ENCODE measurements at places on chromosomes 11 and 22.

DNA sequence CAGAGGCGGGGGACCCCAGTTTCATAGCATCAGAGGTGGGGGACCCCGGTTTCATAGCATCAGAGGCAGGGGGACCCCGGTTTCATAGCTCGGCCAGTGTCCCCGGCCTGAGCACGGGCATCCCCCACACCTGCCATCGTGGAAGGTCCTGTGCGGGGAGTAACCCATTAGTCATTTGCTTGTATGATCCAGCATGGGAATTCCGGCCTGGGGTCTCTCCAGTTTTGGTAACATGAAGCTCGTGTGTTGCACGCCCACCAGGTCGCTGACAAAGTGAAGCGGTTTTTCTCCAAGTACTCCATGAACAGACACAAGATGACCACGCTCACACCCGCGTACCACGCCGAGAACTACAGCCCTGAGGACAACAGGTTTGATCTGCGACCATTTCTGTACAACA is 29.0 kb upstream of the KRTAP5-7 start:
- DNase-seq, result no peak

DNA sequence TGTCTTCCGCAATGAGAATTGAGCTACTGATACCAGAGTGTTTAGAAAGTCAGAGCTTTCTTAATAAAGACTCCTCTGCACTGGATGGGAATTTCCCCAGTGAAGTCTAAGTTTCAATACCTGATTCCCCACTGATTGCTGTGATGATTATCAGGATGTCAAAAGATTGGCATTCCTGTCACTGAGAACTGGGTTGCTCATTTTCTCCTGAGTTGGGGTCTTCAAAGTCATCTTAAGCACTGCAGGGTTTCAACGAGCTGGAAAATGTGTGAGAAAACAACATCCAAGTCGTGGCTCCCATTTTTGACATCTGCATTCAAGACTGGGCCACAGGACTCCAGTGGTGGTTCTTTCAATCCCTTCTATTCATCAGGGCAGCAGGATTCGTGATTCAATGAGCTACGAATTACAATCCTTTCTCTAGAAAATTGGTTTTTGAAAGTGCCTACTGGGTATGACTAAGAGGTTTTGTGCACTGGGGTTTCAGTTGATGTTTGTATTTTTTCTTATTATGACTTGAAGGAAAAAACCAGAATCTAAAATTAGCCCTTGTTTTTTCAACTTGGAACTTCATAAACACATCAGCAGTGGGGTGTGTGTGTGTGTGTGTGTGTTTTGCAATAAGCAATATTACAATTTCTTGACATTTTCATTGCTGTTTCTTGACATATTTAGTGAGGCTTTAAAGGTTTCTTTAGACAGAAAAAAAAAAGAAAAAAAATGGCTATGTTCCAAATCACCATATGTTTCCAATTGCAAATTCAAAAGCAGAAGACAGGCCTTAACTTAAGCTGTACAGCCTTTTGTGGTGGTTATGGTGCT is 233.0 kb downstream of the FAM76B start:
- DNase-seq, result no peak

GRCh38 chr11:122163053-122163819 is 47.2 kb upstream of the BLID start:
- DNase-seq, result no peak

DNA sequence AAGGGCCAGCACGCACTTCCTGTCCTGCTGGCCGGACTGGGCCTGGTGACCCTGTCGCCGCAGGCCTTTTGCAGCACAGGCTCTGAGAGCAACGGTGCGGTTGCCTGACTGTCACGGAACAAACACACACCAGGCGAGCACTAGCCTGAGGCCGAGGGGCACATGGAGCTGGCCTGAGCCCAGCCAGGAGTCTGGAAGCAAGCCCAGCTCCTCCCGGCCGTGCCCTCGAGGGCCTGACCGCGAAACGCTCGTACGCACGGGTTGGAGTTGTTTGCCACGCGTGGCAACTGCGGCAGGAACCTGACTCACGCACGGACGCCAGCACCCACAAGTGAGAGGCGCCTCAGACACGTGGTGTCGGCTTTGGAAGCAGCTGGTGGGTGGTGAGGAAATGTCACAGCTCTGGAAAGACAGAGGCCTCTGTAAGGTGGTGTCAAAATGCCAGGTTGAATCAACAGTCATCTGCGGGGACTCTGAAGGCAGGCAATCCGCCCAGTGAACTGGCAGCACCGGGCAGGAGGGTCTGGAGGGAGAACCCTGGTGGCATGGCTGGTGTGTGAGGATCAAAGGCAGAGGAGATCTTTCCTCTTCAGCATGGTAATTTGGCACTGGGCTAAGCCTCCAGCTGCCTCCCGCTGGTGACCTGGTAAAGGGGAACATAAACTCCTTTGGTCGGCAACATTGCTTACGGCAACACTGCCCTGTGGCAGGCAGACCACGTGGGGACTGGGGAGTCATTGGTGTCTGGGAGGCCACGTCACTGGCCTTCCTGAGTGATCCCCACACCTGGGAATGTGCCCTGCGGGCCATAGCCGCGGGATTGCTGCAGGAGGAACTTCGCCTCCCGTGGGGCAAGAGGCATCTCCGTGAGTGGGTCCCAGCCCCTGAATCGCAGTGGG is 15.3 kb upstream of the IL17REL start:
- DNase-seq, result no peak

DNA sequence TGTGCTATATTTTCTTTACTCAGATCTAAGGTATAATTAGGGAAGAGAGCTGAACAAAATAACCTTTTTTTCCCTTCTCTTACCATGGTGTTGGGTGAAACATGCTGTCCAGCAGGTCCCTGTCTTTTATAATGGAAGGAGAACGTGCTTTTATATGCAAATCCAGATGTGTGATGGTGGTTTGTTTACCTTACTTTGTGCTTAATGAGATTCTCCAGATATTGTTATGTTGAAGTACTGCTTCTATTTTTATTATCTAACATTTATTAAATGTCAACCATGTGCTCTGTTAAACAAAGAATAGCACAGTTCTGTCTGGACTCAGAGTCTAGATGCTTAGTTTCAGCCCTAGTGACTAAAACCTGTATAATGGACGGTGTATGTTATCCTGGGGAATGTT is 10.1 kb upstream of the GRIK4 start:
- DNase-seq, result no peak

DNA sequence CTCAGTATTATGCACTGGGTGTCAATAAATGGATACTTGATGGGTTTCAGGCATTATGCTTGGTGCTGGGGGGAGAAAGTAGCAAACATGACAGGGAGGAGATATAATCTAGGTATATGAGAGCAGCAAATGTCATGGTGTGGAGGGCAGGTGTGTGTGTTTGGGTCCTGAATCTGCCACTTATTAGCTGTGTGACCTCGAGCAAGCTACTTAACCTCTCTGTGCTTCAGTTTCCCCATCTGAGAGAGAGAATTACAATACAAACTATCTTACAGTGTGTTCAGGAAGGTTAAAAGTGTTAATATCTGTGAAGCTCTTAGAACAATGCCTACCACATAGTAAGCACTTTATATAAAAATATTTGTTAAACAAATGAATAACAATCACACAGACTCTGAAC is 2.8 kb downstream of the SLC22A8 start:
- DNase-seq, result no peak

DNA sequence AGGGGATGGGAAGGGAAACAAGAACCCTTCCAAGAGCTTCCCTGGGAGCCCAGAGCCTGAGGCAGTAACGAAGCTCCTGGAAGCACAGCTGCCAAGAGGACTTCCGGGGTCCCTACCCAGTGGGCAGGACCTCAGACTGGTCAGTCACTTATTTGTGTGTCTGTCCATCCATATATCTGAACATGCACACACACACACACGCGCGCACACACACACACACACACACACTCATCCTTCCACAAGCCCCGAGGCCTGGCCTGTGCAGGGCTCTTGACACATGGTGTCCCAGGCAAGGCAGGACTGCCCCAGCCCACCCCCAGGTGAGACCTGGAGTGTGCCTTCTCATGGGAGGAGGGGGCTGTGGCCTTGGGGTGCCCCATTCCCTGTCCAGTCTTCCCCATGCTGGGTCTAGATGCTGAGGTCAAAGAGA is 44.9 kb downstream of the IGLL5 start:
- DNase-seq, result no peak

DNA sequence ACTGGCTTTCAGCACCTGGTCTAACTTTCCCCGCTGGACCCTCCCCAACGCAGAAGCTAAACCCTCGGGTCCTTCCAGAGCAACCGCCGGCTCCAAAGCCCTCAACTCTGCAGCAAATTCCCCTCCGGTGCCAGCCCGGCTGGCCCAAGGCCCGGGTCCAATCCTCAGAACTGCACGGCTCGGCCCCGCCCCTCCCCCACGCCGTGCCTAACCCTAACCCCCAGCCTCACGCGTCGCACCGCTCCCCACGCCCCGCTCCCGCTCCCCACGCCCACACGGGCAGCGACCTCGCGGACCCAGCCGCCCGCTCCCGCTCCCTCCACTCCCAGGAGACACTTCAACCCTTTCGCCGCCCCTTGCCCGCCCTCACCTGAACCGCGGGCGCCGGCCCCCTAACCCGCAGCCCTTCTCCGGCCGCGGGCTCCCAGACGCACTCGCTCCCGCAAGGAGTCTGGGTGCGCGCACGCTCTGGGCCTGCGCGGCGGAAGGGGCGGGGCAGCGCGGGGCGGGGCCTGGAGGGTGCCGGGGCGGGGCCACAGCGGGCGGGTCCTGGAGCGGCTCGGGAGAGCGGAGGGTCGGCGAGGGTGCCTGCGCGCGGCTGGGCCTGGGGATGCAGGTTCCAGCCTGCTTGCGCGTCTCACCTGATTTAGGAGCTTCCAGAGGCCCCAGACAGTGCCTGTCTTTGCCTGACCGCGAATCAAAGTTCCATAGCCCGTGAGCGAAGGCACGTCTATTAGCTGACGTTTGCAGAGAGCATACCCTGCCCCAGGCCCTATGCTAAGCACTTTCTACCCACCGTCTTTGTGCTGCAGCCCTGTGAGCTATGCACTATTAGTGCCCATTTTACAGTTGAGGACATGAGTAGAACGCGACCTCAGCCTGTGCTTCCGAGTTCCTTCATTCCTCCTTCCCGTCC is at the start of gene NFRKB:
NFRKB (minus strand) TSS at position 453 of the 916 bp plus-strand sequence. CDS start 2,729 bp downstream, outside the sequence.
- peak; percentile 69 for DNase-seq

GRCh38 chr22:23281406-23282088 is 101.2 kb downstream of the BCR start:
- DNase-seq, result peak; percentile 74

DNA sequence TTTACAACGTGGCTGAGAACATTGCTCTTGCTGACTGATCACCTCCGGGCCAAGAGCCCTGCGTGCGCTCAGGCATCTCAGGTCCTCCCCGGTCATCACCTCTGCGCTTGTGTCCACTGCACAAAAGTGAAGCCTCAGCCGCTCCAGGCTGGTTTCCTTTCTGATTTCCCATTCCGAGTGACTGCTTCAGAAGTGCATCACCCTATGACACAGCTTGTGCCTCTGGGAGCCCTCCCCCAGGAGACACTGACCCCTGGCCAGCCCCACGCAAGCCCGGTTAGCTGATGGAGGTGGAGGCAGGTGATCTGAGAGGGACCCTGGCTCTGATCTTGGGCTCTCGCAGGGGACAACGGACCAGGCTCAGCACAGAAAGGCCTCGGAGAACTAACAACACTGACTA is 38.3 kb upstream of the GNB1L start:
- DNase-seq, result no peak

DNA sequence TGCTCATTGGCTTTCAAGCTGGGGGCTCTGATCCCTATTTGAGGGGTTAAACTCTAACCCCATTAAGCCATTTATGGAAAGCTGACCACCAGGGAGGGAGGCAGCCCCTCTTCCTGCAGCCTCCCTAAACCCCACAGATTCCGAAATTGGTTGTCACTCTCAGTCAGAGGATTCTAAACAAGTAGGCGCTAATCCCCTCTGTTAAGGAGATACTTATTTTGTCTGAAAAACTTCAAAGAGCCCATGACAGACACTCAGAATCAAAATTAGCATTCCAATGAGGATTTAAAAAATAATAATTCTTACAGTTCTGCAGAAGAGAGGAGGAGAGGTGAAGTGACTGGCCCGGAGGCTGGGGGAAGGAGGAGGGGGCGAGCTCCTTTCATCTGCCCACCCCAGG is 69.7 kb upstream of the LMO1 start:
- DNase-seq, result no peak

DNA sequence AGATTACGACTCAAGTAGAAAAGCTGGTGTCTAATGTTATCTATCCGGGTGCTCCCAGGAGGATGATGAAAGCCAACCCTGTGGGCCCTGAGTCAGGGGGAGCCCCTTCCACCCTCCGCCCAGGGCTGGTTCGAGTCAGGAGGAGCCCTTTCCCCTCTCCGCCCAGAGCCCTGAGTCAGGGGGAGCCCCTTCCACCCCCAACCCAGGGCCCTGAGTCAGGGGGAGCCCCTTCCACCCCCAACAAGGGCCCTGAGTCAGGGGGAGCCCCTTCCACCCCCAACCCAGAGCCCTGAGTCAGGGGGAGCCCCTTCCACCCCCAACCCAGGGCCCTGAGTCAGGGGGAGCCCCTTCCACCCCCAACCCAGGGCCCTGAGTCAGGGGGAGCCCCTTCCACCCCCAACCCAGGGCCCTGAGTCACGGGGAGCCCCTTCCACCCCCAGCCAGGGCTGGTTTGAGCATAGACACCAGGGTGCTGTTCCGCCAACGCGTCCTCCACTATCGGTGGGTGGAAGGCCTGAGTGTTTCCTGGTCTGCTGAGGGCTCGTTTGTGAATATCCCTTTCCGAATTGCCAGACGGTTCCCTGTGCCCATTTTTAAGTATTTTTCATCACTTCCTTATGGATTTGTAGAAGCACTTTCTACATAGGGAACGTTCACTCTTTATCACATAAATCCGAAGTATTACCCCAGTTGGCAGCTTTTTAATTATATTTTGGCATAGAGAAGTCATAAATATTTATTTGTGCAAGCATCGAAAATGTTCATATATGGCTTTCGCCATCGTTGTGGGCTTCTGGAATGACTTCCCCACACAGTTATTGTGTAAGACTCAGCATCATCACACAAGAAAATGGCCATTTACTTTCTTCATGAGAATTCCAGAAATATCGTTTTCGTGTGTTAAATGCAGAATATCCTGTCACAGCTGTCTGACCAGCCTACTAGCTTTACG is 380.6 kb downstream of the BRD1 start:
- no peak for DNase-seq

DNA sequence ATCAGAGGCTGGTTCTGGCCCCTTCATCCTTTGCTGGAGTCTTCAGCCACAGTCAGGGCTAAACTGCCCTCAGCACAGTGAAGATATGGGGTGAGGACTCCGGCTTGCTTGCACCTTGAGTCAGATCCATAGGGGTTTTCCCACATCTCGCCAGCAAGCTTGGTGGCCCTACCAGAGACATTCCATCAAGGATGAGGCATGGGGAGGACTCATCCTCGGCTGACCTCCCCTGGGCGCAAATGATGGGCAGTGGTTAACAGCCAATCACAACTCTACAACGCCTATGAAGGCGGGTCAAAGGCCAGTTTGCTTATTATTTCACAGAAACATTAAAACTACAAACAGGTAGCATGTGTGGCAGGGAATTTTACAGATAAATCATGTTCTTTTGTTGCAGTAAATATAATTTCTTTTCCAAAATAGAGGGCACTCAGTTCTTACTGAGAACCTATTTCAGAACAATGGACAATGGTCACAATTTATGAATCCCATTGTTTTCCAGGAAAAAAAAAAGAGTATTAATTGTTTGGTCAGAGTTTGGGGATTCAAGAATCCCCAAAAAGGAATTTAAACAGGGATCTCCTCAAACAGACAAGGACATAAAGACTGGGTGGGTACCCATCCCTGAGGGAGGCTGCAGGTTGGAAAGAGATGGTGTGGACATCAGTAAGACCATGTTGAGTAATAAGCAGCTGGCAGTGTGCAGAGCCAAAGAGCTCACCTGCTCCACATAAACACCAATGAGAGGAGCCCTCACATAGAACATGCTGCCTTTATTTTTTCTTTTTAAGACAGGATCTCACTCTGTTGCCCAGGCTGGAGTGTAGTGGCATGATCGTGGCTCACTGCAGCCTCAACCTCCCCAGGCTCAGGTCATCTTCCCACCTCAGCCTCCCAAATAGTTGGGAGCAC is 14.8 kb downstream of the PLAAT3 start:
- DNase-seq, result peak; percentile 97
